8988T (cell line): ENCODE measurements at places on chromosomes 3 and 15.

DNA sequence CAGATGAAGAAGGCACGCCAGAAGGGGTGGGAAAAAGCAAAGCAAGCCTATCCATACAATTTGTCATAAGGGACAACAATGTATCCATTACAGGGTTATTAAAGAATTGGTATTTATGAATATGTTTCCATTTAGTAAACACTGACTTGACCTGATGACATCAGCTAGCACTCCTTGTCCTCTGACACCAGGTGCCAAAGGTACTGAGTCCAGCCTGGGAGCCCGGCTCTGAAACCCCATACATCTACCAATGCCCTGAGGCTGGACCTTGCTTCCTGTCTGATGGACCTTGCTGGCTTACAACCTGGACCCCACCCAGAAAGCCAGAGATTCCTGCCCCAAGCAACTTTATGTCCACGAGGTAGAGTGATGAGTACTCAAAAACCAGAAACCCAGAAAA is 263.0 kb upstream of the ATP11B start:
- no peak for DNase-seq

DNA sequence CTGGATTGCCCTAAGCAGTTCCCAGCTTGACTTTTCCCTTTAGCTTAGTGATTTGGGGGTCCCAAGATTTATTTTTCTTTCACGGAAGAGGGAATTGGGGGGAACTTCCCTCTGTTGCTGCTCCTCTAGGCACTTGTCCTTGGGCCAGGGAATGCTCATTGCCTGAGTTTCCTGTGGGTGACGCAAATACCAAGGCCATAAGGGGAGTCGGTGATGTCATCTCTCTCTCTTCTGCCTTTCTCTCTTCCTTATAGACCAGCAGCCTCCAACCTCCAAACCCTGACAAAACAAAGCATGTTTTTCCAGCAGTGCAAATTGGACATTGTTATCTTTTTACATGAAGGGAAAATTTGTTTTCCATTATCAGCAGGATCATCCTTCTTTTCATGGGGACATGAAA is 120.2 kb downstream of the ITPR1 start:
- no peak for DNase-seq

- DNase-seq, result no peak
Observed at GRCh38 chr3:194481103-194481502, 5.7 kb downstream of the ATP13A3 start.

DNA sequence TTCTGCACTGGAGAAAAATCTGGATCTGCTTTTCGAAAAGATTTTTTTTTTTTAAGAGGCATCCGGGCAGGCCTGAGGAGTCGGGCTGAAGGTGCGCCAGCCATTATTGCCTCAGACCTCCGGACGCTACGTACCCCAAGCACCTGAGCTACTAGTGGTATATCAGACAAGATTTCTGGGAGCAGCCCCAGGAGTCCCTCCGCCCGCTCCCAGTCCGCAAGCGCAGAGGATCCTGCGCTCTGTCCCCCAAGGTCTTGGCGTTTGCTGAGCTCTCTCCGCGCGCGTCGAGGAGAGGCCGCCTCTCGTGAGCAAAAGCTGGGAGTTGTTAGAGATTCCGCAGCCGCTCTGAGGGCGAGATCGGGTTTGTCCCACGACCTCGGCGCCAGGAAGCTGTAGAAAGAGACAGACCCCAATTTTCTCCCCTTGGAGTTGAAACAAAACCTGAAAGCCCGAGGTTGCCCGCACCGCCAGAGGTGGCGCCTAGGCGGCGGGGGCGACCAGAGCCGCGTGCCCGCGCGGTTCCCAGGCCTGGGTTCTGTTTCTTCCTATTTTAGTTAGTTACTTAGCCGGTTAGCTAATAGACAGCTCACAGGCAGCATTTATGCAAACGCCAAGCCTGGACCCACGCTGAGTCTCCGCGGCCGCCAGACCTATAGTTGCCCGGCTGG is 72.5 kb upstream of the POLG start:
- DNase-seq, result no peak

- DNase-seq, result peak; percentile 23
Observed at GRCh38 chr3:172595664-172596393, 72.6 kb upstream of the TNFSF10 start.

GRCh38 chr3:16179771-16180736 is 5.6 kb downstream of the GALNT15 start:
- DNase-seq, result no peak

- DNase-seq, result no peak
Observed at GRCh38 chr3:127254033-127254644, 33.7 kb downstream of the PRR20G start.

GRCh38 chr15:42133356-42133755 is 23.1 kb downstream of the PLA2G4F start:
- DNase-seq, result no peak
